ENCODE measurements at places on chromosomes 4 and X.

GRCh38 chr4:132382243-132382642 is 766.9 kb upstream of the PCDH10 start:
- no peak for DNase-seq

GRCh38 chr4:84491481-84491880 is 7.6 kb downstream of the NKX6-1 start:
- DNase-seq: no peak

DNA sequence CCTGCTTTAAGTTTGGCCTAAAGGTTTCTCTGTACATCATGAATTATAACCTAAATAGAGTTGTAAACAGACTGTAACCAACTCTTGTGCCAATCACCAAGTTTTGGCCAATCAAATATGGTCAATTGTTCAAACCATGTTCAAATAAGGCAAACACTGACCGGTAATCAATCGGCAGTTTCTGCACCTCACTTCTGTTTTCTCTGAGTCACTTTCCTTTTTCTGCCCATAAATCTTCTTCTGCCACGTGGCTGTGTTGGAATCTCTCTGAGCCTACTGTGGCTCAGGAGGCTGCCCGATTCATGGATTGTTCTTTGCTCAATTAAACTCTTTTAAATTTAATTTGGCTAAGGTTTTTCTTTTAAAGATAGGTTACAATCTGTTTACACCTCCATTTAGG is 16.5 kb upstream of the ENPP6 start:
- DNase-seq: no peak

DNA sequence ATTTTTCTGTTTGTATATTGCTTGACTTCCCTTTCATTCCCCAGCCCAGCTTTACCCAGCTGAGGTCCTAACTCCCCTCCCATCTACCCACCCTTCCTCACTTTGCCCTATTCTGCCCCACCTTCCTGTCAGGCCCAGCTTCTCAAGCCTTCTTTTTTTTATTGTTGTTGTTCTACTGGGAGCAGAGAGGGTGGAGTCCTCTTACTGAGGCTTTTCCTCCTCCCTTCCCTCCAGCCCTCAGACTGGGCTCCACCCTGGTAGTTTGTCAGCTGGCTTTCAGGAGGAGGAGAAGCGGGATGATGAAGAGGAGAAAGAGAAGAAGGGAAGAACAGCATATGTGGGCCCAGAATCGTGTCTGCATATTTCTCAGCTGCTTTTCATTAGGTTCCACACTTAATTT is 3.2 kb upstream of the KLF8 start:
- no peak for DNase-seq

DNA sequence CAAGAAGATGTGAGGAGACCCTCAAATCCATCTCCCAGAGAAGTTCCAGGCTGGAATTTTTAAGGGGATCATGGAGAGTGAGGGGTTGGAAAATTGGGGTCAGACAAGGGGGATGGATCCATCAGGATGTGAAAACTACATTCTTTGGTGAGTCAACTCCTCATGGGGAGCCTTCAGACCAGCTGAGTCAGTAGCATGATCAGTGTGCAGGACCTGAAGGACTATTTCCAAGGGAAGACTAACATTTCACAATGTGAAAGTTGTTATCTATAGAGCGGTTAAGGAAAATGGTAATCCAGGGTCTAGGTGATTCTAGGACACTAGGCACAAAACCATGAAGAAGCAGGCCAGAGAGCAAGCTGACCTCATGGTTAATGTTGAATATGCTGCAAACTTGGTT is 38.6 kb upstream of the CEP135 start:
- no peak for DNase-seq

GRCh38 chr4:112411781-112412550 is 104.0 kb downstream of the NEUROG2 start:
- no peak for DNase-seq

DNA sequence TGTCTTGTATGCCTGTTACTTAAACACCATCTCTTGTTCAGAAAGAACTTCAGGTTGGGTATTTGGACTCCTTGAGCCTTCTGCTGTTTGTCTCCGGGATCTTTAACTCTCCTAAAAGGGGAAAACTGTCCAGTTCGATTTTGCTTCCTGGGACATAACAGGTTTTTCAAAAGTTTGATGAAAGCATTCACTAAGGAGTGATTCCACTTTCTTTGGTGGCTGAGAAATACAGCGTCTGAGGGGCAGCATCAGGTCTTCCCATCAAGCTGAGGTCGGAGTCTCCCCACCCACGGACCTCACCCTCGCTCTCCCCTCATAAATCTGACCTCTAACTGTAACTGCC is 1.4 kb downstream of the AFAP1 start:
- DNase-seq: no peak

DNA sequence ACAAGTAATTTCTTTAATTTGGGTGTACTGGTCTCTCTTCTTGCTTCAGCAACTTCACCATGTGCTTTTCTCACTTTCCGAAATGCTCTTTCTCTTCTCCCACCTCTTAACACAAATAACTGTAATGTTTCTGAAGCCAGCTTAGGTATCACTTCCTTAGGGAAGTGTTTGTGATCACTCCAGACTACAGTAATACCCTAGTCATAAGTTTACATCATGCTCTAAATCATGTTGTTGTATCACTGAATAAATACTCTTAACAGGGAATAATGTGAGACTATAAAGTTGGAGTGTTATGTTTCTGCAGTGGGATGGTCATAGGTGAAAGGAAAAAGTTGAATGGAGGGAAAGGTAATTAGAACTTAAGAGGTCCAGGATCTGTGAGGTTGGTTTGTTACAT is 712.3 kb downstream of the C4orf33 start:
- no peak for DNase-seq

Data from omental fat pad (tissue), 4 donors.